GM04504 (cell line): ENCODE measurements at places on chromosomes 12 and 14.
A peak's percentile ranks its signal among the peaks of the same experiment; 100 is the strongest.

DNA sequence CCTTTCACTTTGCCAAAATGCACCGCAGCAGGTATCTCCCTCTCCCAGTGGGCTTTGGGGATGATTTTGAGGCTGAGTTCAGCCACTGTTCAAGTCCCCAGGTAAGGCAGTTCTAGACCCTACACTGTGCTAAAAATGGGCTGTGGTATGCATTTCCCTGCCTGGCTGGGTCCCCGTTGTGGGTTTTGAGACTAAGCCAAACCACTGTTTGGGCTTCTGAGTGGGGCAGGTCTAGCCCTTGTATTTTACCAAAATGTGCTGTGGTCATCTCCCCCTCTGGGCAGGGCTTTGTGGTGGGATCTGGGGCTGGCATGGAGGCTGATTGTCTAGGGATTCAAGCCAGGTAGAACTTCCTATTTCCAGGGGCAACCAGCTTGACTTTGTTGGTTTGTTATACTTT, 13.6 kb upstream of the OR4Q3 start:
- DNase-seq = no peak

- DNase-seq = no peak
Measured at GRCh38 chr12:82144505-82144904, 213.7 kb downstream of the CCDC59 start.

- DNase-seq = no peak
Measured at GRCh38 chr14:67965696-67966095, 146.1 kb downstream of the RAD51B start.

GRCh38 chr14:75084513-75084912, 15.1 kb downstream of the ZC2HC1C start:
- no peak for DNase-seq

- DNase-seq = no peak
Measured at GRCh38 chr14:102233081-102233480, 71.9 kb downstream of the MOK start.

GRCh38 chr14:68245146-68246073, 425.8 kb downstream of the RAD51B start:
- no peak for DNase-seq

DNA sequence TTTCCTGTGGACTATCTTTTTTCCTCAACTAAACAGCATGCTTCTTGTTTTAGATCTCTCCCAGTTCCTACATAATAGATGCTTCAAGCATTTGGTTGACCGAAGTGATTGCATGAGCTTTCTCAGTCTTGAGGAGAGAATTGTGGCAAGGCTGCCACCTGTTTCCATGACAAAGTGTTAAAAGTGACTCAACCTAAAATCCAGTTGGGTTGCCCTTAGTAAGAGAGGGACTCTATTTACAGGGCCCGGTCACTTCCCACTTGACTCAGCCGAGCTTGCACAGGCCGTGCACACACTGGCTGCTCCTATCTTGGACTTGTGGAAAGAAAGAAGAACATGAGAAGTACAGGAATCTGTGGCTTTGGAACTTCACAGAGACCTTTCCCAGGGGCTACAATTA, 2.1 kb upstream of the B4GALNT3 start:
- no peak for DNase-seq

GRCh38 chr12:64561302-64562136, 48.8 kb upstream of the RASSF3 start:
- no peak for DNase-seq

DNA sequence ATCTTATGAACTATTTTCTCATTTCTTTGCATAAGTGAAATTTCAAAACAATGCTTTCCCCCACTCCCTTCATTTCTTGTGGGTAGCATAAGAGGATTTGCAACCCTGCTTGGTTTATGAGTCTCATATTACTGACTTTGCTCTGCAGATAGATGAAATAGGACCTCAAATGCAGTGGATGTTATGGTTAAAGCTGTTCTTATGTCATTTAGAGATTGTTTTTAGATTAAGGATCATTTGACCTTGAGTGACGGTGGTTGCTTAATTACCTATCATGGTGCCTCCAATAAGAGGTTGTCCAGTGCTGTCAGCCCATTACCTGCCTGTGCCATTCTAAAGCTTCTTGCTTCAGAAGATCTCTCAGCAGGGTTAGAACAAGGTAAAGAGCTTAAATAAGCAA, 351.4 kb upstream of the ATP2B1 start:
- no peak for DNase-seq

DNA sequence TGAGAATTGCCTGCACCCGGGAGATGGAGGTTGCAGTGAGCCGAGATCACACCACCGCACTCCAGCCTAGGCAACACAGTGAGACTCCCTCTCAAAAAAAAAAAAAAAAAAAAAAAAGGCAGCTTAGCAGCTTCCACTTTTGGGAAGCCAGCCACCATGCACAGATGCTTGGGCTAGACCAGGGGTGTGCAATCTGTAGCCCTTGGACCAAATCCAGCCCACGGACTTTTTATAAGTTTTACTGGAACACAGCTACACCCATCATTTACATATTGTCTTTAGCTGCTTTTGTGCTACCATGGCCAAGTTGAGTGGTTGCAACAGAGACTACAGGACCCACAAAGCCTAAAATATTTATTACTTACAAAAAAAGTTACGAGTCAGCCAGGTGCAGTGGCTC, 6.7 kb downstream of the CIT start:
- no peak for DNase-seq

- no peak for DNase-seq
Measured at GRCh38 chr14:75119056-75119455, 7.8 kb downstream of the NEK9 start.

- peak; percentile 76 for DNase-seq
Measured at GRCh38 chr14:59455411-59455810, 9.8 kb downstream of the GPR135 start.

- DNase-seq = no peak
Measured at GRCh38 chr12:127760357-127760756, 506.6 kb upstream of the TMEM132C start.

DNA sequence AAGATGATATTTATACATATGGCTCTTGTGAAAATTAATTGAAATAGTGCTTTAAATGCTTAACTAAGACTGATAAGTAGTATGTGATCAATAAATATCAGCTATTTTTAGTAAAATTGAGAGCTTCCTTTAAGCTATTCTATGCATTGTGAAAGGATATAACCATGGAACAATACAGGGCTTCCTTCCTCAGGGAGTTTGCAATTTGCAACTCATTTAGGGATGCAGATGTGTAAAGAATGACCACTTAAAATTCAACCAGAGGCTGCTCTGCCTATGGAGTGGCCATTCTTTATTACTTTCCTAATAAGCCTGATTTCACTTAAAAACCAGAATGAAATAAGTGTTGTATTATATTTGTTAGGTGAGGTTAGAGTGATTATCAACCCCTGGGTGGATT, 103.2 kb upstream of the PRICKLE1 start:
- DNase-seq = no peak

DNA sequence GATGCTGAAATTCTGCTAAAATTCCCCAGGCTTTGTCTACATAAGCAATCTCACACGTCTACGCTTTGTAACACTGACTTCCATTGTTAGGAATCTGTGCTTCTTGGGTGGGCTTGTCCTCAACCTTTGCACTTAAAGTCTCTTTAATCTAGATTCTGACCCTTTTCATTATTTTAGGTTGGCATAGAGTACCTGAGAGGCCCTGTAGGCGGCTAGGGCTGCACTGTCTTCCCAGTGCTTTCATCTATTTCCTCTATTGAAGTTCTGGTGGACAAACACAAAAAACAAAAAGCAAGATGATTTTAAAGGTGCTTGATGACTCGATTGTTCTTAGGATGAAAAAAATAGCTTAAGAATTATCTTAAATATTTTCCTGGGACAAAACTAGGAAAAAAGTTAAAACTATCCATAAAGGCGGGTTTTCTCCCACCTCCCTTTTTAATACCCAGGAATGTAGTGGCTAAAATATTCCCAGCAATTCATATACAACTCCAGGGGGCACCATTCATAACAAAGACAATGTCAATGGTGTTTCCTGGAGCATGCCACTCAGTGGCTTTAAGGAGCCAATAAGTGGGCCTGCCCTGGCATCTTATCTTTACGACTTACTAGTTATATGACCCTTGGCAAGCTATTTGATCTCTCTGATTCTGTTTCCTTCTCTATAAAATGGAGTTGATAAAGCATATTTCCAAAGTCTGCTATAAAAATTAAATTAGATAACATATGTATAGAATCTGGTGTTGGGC, 197.5 kb downstream of the STXBP6 start:
- no peak for DNase-seq

GRCh38 chr12:24197532-24197931, 248.1 kb upstream of the SOX5 start:
- no peak for DNase-seq

DNA sequence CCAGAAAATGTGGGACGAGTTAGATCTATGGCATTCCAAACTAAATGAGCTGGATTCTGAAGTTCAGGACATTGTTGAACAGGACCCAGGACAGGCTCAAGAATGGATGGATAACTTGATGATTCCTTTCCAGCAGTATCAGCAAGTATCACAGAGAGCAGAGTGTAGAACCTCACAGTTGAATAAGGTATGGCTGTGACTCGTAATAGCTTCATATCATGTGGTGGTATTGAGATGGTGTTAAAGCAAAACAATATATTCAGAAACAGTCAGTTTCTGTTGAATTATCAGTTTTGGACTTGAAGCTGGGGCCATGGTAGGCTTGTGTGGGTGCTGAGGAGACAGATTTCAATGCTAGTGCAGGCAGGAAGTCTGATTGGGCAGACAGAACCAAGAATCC, 213.7 kb downstream of the ESR2 start:
- no peak for DNase-seq

DNA sequence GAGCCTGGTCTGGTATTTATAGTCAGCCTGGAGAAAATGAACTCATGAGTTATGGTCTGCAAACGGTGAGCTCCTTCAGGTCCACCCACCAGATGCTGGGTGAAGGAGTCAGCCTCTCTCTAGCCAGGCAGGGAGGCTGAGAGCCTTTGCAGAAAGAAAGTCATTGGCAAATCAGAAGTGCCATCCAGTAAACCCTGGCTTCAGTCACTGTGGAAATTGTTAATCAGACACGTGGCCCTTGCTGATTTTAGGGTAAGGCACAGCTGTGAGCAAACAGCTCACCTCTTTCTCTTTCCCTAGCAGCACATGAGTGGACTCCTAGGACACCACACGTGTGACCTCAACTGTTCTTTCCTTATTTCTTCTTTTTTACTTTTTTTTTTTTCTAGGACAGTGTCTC, 44.9 kb downstream of the CHST11 start:
- DNase-seq = no peak

GRCh38 chr14:95623195-95623594, 63.0 kb upstream of the TCL1B start:
- no peak for DNase-seq

GRCh38 chr12:101806265-101806664, 24.5 kb downstream of the GNPTAB start:
- DNase-seq = no peak

GRCh38 chr12:122421187-122421820, 1.2 kb downstream of the CLIP1 start:
- no peak for DNase-seq

- no peak for DNase-seq
Measured at GRCh38 chr12:115521771-115522409, 755.6 kb downstream of the MED13L start.

GRCh38 chr12:509500-509899, 49.8 kb downstream of the B4GALNT3 start:
- DNase-seq = no peak

- no peak for DNase-seq
Measured at GRCh38 chr12:125331342-125332052, 266.3 kb downstream of the AACS start.

- DNase-seq = no peak
Measured at GRCh38 chr12:54374562-54375258, 9.8 kb downstream of the ZNF385A start.

DNA sequence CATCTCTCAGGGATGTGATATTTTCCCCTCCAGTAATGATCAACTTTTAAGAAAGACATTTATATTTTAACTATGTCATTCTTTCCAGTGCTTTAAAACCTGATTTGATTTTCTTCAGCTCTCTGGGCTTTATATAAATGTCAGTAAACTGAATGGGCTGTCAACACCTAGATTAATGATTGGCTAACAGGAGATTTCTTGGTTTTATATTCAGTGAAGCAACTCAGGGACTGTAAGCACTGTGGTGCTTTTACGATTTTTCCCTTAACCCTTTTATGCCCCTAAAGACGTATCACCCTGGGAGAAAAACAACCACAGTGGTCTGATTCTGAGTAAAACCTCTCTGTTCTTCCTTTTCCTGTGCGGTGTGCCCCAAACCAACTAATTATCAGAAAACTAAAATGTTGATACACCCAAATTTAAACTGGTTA, 38.0 kb downstream of the PTGER2 start:
- no peak for DNase-seq

GRCh38 chr14:102872020-102872419, 50.4 kb upstream of the AMN start:
- no peak for DNase-seq

- DNase-seq = no peak
Measured at GRCh38 chr14:31894351-31894750, 182.8 kb upstream of the ARHGAP5 start.

- DNase-seq = no peak
Measured at GRCh38 chr14:56173365-56173922, 55.2 kb downstream of the PELI2 start.

DNA sequence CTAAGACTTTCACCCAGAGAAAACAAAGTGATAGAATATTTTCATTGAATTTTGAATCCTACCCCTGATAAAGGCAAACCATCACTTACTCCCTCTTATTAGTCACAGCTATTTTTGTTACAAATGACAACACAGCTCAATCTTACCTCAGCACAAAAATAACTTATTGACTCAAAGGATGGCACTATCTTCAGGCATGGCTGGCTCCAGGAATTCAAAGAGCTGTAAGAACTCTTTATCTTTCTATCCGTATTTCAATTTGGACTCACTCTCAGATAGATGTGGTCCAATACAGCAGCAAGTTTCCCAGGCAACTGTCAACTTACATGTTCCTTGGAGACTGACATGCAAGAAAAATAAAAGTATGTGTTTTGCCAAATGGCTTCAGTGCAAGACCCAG, 709.4 kb upstream of the MDGA2 start:
- DNase-seq = no peak

GRCh38 chr14:30240685-30241084, 313.0 kb upstream of the PRKD1 start:
- no peak for DNase-seq

DNA sequence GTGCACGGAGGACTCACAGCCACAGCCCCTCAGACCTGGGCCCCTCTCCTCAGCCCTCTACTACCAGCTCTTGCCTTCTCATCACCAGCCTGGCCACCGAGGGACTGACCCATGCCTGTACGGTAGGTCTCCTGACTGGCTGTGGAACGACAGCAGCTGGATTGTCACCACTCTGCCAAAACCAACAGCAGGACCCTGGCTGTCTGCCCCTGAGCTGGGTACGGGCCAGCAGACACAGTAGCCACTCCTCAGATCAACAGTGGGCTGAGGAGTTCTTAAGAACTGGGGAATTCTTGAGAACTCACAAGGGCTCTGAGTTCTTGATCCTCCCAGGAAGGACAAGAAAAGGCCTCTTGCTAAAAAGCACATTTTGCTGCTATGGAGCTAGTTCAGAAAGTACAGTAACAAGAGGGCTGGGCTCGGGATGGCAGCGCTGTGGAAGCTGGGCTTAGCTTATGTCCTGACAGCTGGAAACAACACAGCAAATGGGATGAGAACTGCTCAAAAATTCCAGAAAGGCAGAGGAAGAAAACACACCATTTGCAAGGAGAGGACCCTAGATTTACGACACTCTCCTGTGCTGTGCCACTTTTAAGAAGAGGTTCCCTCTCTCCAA, 176.4 kb downstream of the ANO2 start:
- DNase-seq = no peak

- DNase-seq = no peak
Measured at GRCh38 chr12:41932470-41932991, 212.1 kb downstream of the GXYLT1 start.

- no peak for DNase-seq
Measured at GRCh38 chr14:99072956-99073355, 199.0 kb downstream of the BCL11B start.

- DNase-seq = no peak
Measured at GRCh38 chr12:2111826-2112225, 59.0 kb downstream of the CACNA1C start.
